Small intestine (tissue), 16 donors: ENCODE measurements at places on chromosomes 12 and 14.
A peak's percentile ranks its signal among the peaks of the same experiment; 100 is the strongest.

DNA sequence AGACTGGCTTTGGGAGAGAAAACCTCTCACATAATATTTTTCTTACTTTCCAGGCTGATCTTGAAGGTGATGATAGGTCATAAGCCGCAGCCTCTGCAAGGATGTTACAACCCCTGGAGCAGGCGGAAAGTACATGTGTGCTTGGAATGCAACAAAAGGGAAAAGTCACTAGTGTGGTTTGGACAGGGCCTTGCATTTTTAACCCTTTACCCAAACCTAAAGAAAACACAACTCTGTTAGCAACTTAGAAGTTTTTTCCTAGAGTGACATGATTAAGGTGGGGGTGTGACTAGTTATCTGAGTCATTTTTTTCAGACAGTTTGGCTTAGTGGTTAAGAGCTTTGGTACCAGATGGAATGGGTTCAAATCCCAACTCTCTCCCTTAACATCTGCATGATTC, 97.0 kb downstream of the TMEM30B start:
- DNase-seq: no peak

- no peak for DNase-seq
Observed at GRCh38 chr14:72617391-72618031, 276.4 kb downstream of the DPF3 start.

- no peak for DNase-seq
Observed at GRCh38 chr14:22846811-22847307, 10.5 kb downstream of the MMP14 start.

DNA sequence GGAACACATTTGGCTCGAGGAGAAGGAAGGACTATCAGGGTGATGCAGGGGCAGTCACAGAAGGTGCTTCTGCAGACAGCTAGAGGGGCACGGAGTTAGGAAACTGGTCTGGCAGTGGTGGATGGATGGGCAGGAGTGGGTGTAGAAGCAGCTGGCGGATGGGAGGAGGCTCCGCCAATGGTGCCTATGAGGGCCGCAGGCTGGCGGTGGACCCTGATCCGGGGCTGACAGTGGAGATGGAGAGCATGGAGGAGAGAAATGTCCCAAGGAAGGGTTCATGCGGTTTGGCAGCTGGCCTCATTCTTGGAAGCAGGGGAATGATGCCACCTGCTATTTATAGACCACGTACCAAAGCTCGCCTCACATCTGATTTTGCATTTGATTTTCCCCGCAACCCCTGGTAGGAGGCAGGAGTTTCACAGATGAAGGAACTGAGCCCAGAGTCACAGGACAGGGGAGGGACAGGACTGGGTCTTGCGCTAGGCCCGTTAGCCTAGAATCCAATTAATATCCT, 237.1 kb downstream of the FOXN3 start:
- no peak for DNase-seq

- no peak for DNase-seq
Observed at GRCh38 chr14:93009471-93010129, 86.7 kb downstream of the CHGA start.

- no peak for DNase-seq
Observed at GRCh38 chr14:22220427-22220826, 368.6 kb downstream of the DAD1 start.

DNA sequence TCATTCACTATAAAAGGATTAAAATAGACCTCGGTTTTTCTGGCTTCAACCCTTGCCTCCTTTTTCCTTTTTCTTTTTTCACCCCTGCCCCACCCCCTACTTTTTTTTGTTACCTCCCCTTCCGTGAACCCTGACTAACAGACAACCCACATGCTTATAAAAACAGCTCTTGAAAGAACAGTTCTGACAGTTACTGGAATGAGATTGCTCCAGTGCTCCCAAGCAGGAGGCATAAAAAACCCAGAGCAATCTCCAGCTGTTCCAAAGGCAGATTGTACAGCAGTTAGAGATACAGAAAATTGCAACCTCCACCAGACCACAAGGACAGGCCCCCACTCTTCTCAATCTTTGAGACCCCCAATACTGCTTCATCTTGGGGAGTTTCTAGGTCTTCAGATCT, 29.9 kb upstream of the TMEM260 start:
- DNase-seq: no peak

GRCh38 chr14:104722938-104723650, 935 bp upstream of the ADSS1 start:
- peak; percentile 31 for DNase-seq

- no peak for DNase-seq
Observed at GRCh38 chr14:64196814-64197411, 97.3 kb downstream of the ESR2 start.

DNA sequence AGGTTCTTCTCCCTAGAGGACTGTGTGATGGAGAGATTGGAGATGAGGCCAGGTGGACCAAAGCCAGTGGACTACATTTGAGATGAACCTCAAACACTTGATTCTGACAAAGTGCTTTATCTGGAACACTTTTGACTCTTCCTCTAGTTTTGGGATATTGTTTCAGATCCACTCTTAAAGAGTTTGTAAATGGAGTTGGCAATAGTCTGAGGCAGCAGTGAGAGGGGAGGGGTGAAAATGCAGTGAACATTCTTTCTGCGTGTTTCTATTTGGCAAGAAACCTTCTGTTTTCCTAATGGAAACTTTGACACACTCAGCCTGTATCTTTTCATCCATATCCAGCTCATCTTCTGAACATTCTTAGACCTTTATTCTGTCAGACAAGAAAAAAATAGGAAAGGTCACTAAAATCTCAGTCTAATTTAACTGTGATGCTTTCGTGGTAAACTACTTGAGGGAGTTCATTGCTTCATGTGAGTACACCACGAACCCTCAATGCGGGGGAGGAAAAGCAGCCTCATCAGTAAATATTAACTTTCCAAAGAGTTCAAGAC, 57.4 kb upstream of the KCNJ8 start:
- peak; percentile 6 for DNase-seq

DNA sequence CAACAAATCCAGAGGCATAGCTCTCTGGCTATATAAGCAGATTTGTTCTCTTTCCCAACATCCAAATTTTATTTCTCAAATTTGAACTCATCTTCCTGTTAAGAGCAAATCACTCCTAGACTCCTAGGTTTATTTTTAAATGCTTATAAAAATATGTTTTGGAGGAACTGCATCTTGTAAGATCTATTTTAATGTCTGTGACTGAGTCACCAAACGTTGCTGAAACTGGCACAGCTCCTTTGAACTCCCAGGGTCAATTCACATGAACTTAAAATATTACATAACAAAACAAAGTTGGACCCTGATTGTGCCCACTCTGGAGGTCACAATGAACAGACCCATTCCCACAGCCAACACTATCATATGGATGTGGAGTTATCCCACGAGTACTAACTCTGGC, 23.9 kb downstream of the ANAPC7 start:
- no peak for DNase-seq

GRCh38 chr14:102213984-102214658, 74.4 kb downstream of the WDR20 start:
- DNase-seq: no peak

GRCh38 chr14:75702616-75703261, 41.7 kb downstream of the TTLL5 start:
- DNase-seq: no peak

- DNase-seq: no peak
Observed at GRCh38 chr12:115801871-115802270, 475.6 kb downstream of the MED13L start.

DNA sequence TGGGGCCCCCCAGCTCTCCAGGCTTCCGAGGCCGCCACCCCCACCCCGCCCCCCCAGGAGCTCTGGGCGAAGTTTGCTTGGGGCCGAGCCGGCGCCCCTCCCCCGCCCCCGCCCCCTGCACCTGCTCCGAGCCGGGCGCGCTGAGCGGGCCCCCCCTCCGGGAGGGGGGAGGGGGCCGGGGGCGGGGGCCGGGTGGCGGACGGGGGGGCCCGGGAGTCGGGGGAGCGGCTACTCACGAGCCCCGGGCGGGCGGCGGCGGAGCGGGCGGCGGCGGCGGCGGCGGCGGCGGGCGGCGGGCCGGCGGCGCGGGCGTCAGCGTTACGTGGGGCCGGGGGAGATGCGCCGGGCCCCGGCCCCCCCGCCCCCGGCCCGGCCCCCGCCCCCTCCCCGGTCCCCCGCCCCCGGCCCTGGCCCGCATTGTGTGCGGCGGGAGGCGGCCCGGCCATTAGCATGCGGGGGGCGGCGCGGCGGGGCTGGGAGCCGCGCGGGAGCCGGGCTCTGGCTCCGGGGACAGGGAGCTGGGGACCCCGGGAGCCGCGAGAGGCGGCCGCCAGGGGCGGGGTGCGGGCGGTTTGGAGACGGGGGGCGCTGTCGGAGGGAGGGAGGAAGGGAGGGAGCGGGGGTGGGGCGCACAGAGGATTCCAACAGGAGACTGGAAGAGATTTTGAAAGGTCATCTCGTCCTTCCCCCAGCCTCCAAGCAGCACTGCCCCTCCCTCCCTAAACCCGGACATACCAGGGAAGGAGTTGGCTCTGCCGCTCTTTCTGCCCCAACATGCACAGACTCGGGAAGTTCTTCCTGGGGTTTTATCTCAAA, at the start of gene ZNF219:
Gene ZNF219, minus strand, starts transcription at position 580 of the 816 bp plus-strand sequence. CDS start 5,064 bp downstream, outside the sequence.
- peak; percentile 78 for DNase-seq

DNA sequence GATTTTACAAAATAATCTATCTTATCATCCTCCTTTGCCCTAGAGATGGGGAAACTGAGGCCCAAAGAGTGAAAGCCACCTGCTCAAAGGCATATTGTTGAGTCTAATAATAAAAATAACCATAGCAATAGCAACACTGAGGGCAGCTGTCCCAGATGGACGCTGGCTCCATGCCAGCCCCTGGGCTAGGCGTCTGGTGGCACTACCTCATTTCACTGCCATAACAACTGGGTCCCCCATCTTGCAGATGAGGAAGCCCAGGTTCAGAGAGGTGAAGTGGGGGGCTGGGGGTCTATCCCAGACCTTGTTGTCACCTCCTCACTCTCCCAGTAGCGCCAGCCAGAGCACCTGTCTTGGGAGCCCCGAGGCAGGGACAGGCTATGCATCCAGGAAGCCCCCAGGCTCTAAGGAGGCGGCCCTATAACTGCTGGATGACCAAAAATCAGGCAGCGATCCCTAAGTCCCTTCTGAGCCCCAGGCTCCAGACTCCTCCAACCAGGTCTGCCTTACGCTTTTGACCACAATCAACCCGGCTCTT, 12.8 kb downstream of the BDKRB2 start:
- DNase-seq: no peak

GRCh38 chr12:121283841-121284240, 12.7 kb downstream of the CAMKK2 start:
- DNase-seq: no peak

DNA sequence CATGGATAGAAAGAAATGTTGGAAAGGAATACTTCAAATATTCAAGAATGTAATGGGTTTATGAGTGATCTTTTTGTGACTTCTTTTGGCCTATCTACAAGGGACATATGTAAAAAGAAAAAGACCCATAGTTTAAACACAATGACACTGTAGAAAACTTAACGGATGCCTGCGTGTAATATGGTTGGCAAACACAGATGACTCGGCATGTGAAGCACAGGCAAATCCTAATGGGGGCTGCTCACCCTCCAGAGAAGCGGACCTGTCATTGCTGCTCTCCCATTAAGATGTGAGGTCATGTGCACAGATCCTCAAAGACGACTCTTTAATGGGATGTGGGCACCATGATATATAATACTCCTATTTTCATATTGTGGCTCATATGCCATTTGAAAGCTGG, 366.6 kb upstream of the TMEM132C start:
- no peak for DNase-seq

- DNase-seq: peak; percentile 53
Observed at GRCh38 chr12:52975820-52976573, 27.1 kb downstream of the KRT18 start.

- no peak for DNase-seq
Observed at GRCh38 chr12:4771172-4771959, 51.2 kb downstream of the GALNT8 start.

- DNase-seq: peak; percentile 28
Observed at GRCh38 chr12:108457006-108457733, 57.9 kb upstream of the FICD start.

- peak; percentile 65 for DNase-seq
Observed at GRCh38 chr12:12983420-12984035, 16.5 kb downstream of the HEBP1 start.

GRCh38 chr14:24681056-24681455, 47.1 kb upstream of the GZMB start:
- no peak for DNase-seq

- DNase-seq: no peak
Observed at GRCh38 chr12:87274594-87275245, 754.5 kb downstream of the C12orf50 start.

- DNase-seq: no peak
Observed at GRCh38 chr14:23101986-23102625, 2.7 kb downstream of the CIROP start.

DNA sequence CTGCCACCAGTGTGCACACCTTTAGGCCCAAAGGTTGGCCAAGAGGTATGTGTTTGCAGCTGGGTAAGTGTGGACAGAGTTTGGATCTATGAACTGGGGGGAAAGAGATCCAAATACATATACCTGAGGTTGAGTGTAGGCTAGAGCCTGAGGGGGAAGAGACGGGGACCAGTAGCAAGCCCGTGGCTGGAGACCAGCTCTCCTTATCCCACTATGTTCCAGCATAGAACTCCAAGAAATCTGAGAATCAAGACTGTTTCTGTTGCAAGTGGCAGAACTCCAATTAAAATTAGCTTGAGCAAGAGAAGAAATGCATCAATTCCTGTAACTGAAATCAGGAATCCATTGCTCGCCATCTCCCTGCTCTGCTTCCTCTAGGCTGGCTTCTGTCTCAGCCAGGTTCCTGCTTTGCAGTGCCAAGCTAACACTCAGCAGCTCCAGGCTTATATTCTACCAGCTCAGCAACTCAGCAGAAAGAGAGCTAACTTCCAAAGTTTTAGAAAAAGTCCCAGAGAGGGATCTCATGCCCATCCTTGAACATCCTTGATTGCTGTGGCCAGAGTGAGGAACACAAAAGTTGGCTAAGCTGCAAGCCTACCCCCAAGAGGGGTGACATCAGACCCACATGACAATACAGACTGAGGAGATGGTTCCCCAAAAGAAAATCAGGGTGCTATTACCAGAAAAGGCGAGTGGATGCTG, 1.5 kb upstream of the PCK2 start:
- DNase-seq: no peak

DNA sequence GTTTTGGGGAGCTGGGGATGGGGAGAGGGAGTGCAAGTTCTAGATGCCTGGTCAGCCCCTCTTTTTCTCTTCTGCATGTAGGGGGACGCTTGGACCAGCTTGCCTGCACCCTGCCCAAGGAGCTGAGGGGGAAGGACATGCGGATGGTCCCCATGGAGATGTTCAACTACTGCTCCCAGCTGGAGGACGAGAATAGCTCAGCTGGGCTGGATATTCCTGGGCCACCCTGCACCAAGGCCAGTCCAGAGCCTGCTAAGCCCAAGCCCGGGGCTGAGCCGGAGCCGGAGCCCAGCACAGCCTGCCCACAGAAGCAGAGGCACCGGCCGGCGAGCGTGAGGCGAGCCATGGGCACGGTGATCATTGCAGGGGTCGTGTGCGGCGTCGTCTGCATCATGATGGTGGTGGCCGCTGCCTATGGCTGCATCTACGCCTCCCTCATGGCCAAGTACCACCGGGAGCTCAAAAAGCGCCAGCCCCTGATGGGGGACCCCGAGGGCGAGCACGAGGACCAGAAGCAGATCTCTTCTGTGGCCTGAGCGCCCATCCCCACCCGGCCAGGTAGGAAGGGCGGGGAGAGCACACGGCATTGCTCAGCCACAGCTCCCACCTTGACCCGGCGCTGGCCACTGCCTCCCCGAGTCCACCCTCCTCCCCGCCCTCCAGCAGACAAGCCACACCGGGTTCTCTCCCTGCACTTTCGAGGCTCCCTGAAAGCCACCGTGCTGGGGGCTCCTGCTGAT, 14.0 kb downstream of the LRTM2 start:
- no peak for DNase-seq

- no peak for DNase-seq
Observed at GRCh38 chr12:61564466-61564865, 695.7 kb upstream of the USP15 start.
